CD8-positive, alpha-beta memory T cell (primary cell): ENCODE measurements at places on chromosomes 7 and 10. TPM values are rescaled to one million over a fixed set of nuclear protein-coding genes. Genes with fewer than 3 reads are reported as not detected.
A peak's percentile ranks its signal among the peaks of the same experiment; 100 is the strongest.

DNA sequence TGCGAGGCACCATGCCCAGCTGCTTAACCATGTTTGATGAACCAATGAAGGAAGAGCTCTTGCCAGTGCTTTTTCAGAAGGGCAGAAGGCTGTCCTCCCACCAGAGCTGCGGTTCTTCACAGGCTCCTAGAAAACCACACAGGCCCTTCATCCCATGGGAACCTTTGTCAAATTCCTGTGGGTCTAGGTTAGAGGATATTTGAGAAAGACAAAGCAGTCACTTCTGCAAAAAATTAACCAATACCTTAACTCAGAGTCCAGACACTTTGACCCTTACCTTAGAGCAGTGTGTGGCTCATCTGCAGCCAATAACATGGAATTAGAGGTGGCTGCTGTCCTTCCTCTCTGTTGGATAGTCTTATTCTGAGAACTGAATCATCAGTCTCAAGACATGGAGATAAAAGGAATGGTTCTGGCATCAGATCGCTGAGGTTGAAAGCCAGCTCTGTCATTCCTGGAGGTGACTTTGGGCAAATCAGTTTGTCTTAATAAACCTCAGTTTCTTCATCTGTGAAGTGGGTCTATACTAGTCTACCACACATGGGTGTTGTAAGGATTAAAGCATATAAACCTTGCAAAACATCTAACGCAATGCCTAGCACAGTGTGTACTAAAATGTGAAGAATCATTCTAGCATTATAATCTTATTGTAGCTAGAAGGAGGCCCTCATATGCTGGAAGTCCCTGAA, 65.1 kb upstream of the PIP4K2A start:
- DNase-seq: no peak

GRCh38 chr7:73606801-73607691, 17.3 kb downstream of the MLXIPL start:
- peak; percentile 65 for DNase-seq

DNA sequence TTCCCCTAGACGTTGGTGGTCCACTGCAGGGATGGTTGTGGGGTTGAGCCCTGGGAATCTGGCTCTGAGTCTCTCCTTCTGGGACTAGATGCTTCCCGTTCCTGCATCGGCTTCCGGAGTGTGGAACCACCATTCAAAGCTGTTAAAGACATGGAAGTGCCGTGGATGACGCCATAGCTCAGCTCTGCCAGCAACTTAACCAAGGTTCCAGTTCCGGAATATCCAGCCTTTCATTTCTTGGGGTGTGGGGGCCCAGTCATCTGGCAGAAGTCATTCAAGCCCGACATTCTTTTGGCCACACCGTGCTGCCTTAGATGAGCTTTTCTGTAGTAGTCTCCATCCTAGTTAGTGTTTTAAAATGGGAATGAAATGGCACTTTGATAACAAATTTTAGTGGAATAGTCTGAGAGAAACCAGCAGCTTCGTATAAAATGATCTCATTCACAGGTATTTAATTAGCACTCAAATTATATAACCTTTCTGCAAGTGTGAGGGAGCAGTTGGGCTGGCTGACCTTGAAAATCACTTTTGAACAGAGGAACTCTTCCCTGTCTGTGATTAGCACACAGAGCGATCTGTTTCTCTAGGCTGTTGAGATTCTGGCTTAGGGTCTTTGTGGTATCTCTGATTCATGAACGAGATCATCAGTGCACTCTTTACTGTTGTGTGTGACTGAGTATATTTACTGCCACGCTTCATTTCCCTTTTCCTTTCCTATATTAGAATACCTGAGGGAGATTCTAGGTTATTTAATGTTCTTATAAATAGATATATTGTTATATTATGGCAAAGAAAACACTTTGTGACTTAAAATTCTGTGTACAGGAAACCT, 19.9 kb downstream of the LMTK2 start:
- no peak for DNase-seq

DNA sequence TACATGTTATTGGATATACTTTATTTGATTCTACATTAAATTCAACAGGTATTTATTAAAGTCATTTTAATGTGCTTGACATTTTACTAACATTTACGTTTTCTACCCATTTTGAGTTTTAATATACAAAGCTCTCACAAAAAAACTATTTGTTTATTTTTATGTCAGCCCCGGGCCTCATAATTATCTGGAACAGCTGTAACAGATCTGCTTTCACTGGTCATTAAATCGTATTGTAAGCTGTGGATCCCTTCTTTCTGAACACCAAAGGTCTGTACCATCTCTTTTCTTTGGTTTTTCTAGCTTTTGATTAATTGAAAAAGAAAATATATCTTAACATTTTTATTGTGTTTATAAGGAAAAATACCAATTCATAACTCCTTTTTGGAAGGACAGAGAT, 73.5 kb downstream of the SEMA3E start:
- no peak for DNase-seq

DNA sequence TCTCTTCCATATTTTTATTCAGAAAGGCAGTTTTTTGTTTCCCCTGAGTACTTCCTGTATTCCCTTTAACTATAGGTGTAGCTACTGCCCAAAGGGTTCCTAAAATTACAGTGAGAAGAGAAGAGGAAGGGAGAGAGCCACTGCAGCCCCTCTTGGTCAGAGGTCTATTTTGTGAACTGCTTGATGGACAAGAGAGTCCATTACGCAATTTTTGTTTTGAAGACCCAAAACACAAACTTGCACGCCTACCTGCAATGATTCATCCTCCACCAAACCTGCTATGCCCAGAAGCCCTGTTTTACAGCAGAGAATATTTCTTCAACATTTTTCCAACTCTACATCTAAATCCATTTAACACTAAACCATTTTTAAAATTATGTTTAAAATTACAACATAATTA, 75.1 kb downstream of the PDE1C start:
- no peak for DNase-seq

GRCh38 chr10:7651853-7652470, 14.8 kb downstream of the ITIH5 start:
- DNase-seq: no peak

DNA sequence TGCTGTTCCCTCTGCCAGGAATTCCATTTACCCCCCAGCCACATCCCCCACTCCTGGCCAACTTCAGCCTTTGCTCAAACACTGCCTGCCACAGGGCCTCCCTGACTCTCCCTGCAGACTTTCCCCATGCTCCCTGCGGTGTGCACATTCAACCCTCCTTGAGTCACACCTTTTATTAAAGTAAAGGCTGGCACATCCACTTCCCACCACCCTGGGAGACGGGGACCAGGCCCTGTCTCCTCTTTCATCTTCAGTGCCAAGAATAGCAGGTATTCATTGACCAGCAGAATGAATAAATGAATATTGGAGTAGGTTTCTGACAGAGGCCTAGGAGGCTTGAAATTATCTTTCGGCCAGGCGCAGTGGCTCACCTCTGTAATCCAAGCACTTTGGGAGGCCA, 91.4 kb downstream of the GRK5 start:
- DNase-seq: no peak

The ZNF92 gene
- 14.2 TPM for total RNA-seq

The GPR15LG gene
- not detected for total RNA-seq

The PPP1R3C gene
- total RNA-seq: not detected

GRCh38 chr10:72025832-72026231, 61.6 kb downstream of the CHST3 start:
- DNase-seq: no peak

- DNase-seq: no peak
Observed at GRCh38 chr10:12639996-12640944, 290.9 kb downstream of the CAMK1D start.

The FOXP2 gene
- not detected for total RNA-seq
